Glomerular endothelial cell (primary cell): ENCODE measurements at places on chromosomes 7 and 10. TPM values are rescaled to one million over a fixed set of nuclear protein-coding genes. Genes with fewer than 3 reads are reported as not detected.

GRCh38 chr7:93171606-93172226 lies 23.5 kb upstream of the SAMD9L start:
- no peak for DNase-seq

DNA sequence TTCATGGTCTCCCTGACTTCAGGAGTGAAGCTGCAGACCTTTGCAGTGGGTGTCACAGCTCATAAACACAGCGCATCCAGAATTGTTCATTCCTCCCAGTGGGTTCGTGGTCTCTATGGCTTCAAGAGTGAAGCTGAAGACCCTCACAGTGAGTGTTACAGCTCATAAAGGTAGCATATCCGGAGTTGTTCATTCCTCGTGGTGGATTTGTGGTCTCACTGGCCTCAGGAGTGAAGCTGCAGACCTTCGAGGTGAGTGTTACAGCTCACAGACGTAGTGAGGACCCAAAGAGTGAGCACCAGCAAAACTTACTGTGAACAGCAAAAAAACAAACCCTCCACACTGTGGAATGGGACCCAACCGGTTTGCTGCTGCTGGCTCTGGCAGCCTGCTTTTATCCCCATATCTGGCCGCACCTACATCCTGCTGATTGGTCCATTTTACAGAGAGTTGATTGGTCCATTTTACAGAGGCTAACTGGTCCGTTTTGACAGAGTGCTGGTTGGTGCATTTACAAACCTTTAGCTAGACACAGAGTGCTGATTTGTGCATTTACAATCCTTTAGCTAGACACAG lies 308.8 kb downstream of the PTPRN2 start:
- DNase-seq = no peak

GRCh38 chr10:14740684-14741247 lies 33.9 kb downstream of the FAM107B start:
- DNase-seq = no peak

DNA sequence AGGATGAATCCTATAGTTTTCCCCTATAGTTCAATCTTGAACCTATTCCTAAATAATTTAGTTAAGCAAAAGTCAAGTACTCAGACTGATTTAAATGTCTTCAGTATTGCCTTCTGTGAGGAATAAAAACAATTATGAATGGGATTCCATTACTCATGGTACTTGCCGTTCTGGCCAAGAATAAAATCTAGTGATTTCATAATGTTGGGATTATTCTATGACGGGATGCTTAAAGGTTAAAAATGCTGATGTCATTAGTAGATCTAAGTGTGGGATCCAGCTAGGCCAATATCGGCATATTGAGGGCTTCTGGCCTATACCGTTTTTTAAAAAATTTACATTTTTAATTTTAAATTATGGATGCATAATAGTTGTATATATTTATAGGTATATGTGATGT lies 5.3 kb downstream of the BPGM start:
- no peak for DNase-seq

DNA sequence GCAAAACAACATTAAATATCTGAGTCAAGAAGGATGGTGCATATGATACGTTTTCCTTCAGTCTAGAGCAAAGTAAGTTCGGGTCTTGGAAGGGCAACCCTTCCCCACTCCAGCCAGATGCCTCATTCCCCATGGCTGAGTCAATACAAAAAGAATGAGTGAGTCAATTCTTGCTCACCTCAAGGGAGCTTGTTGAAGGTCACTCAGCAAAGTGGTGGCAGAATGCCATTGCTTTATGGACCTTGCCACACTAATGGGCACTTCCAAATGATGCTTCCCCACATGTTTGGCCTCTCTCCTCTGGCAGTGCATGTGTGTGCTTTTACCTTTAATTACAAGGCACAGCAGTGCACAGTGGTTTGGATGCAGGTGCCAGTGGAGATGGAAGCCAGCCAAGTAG lies 296.5 kb downstream of the SORCS3 start:
- DNase-seq = no peak

- DNase-seq = peak; percentile 39
Measured at GRCh38 chr10:98170249-98171117, 36.0 kb downstream of the R3HCC1L start.

DNA sequence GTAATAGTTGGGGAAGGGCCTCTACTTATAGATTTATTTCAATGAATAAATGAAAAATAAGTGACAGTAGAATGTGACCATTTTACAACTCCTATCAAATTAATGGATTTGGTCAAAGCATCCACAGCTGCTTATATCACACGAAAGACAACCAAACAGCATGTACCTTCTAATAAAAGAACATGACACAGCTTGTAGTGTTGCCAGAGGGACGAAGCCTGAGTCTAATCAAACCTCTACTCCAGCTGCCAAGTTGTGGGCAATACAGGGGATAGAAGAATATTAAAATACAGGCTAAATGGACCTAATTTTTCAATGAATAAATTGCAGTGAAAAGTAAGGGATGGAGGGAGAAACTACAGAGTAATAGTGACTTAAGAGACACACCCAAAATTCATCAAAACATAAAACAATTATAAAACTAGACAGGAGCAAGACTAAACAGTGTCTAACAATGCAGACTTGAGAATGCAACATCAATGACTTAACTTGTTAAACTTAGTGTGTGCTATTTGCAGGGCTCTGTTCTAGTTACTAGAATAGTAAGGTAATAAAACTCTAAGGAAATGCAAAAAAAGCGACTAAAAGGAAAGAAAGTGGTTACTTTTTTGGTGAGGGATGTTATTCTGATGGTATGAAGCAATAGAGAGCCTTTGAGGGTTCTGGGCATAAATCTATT lies 853.8 kb downstream of the GRM8 start:
- DNase-seq = no peak

DNA sequence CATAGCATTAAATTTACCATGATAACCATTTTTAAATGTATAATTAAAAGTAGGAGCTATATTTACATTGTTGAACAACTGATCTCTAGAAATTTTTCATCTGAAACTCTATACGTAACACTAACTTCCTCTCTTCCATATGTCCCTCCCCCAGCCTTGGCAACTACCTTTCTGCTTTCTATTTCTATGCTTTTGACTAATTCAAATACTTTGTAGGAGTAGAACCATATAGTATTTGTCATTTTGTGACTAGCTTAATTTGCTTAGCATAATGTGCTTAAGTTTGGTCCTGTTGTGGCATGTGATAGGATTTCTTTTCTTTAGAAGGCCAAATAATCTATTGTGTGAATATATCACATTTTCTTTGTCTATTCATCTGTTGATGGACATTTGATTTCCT lies 225.3 kb upstream of the POT1 start:
- DNase-seq = no peak

GRCh38 chr10:126592901-126593300 lies 77.6 kb downstream of the C10orf90 start:
- no peak for DNase-seq

- DNase-seq = no peak
Measured at GRCh38 chr7:36659172-36659516, 65.2 kb downstream of the AOAH start.

DNA sequence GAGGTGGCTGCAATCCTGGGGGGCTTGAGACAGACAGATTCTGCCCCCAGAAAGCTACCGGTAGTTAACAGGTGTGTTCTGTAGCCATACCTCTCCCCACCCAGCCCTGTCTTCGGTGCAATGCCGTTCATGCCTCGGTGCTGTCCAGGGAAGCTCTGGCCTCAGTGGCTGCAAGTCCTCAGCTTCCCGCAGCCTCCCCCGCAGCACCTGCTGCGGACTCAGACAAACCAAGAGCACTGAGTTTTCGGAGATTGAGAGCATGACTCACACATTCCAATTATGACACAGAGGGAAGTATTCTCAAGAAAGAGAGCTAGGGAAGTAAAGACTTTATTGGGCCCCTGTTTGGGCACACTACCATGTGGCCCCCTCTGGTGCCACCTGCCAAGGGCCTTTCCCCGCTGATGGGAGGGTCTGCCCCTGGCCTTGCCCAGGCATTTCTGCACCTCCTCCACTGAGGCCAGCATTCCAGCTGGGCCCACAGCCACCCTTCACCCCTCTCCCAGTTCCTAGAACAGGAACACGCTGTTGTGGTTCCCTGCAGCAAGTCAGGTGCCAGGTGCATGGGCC lies 30.2 kb upstream of the EZH2 start:
- DNase-seq = no peak

GRCh38 chr10:6918305-6918704 lies 338.2 kb upstream of the PRKCQ start:
- DNase-seq = no peak

DNA sequence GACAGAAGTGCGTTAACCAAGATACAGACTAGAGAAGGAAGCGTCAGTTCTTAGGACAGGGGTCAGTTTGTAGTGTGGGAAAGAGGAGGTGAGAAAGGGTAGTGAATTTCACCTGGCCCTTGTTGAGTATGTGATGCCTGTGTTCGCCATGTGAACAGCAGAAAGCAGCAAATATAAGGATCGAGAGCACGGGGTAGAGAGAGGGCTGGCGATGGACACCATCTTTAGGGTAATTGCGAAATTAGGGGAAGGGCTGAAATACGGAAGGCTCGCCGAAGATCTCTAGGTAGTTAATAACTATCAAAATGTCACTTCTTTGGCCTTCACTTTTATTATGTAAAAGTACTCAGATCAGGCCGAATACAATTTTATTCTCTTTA lies 6.2 kb upstream of the MEST start:
- DNase-seq = no peak

DNA sequence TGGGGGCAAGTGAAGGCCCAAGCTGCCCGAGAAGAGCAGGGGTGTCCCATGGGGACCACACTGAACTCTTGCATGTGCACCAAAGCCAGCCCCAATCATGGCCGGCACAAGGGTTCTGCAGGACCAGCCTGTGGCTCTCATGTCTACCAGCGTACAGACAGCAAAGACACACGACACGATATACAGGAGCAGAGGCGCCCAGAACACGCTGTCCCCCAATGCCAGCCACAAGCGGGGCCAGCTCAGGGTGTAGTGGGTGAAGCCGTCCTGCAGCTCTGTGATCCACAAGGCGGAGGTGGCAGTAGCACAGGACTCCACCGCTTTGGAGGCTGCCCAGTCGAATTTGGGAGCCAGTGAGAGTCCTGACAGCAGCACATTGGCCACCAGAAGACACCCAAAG lies 108.9 kb upstream of the PDSS1 start:
- DNase-seq = no peak

DNA sequence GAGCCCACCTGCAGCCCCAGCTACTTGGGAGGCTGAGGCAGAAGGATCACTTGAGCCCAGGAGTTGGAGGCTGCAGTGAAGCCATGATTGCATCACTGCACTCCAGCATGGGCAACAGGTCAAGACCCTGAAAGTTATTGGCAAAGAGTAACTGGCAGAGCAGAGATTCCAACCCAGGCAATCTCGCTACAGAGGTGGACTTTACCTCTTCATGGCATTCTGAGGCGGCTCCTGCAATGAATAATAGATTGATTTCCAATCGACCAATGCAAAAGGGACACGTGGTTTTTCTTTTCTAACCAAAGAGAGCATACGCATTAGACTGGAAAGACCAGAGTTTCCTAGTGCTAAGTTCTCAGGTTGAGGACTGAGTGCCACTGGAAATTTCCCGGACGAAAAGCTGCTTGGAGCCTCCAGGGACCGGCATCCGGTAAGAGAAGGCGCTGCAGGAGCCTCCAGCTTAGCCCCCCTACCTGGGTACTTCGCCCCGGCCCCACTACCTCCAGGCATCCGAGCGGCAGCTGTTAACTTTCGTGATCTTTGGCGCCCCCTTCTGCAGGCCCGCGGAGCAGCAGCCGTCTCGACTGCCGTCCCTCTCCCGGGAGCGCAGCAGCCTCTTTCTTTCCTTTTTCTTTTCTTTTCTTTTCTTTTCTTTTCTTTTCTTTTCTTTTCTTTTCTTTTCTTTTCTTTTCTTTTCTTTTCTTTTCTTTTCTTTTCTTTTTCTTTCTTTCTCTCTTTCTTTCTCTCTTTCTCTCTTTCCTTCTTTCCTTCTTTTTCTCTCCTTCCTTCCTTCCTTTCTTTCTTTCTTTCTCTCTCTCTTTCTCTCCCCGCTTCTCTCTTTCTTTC lies 4.1 kb downstream of the MBLAC1 start:
- no peak for DNase-seq

Gene ITPRID1
- total RNA-seq = not detected in 2 replicates

Gene SLC29A4
- total RNA-seq = 3.8 and 6.2 TPM in 2 replicates

Gene TAF5
- total RNA-seq = 2.7 and 2.8 TPM in 2 replicates

Gene SFTPA1
- not detected in 2 replicates for total RNA-seq
